ENCODE measurements at places on chromosomes 16 and 17.

- no peak for DNase-seq
Observed at GRCh38 chr17:17077861-17078732, 35.8 kb downstream of the MPRIP start.

DNA sequence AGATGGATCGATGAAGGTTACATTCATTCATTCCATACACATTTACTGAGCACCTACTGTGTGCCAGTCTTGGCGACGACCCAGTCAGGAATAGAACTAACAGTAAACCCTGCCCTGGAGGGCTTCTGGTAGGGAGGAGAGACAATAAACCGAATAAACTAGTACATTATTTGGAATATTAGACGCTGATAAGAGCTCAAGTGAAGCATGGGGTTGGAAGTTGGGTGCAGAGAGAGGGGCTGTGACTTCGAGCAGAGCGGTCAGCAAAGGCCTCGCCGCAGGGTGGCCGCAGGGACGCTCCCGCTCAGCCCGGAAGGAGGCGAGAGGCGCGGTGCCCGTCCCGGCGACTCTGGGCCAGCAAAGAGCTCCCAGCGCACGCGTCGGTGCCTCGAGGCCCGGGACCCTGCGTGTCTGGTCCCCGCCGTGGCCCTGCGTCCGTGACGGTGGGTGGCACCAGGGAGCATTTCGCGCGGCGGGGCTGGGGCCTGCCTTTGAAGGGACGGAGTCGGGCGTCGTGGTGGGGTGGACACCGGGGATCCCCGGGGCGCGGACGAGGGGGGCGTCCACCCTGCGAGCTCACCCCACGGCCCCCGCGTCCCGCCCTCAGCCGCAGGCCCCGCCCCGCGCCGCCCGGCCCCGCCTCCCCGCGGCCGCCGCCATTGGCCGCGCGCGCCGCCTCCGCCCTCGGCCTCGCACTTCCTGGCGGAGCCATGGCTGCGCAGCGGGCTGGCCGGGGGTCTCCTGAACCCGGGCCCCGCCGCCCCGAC lies at the start of gene KLHL36:
Gene KLHL36, plus strand, starts transcription at position 684 of the 767 bp plus-strand sequence. CDS start 2,357 bp downstream, outside the sequence.
- DNase-seq = peak; percentile 62

DNA sequence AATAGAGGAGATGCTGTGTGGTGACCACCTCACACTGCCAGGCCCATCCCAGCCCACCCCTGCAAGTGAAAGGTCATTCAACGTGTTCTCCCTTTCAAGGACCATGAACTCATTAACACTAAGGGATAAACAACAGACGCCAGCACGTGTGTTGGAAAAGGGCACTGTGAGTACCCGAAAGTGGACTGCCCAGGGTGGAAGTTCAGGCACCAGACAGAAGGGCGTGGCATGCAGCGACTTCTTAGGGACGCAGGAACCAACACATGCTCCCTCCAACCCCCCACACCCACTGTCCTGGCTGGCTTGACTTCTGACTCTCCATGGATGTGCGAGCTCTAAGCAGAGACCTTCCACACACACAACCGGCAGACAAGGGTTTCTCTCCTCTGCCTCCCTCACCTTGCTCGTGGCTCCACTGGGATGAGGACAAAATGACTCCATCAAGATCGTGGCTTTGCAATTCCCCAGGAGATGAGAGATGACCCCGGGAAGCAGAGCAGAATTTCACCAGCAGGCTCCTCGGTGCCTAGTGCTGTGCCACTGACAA lies 11.0 kb downstream of the UBALD1 start:
- DNase-seq = no peak

DNA sequence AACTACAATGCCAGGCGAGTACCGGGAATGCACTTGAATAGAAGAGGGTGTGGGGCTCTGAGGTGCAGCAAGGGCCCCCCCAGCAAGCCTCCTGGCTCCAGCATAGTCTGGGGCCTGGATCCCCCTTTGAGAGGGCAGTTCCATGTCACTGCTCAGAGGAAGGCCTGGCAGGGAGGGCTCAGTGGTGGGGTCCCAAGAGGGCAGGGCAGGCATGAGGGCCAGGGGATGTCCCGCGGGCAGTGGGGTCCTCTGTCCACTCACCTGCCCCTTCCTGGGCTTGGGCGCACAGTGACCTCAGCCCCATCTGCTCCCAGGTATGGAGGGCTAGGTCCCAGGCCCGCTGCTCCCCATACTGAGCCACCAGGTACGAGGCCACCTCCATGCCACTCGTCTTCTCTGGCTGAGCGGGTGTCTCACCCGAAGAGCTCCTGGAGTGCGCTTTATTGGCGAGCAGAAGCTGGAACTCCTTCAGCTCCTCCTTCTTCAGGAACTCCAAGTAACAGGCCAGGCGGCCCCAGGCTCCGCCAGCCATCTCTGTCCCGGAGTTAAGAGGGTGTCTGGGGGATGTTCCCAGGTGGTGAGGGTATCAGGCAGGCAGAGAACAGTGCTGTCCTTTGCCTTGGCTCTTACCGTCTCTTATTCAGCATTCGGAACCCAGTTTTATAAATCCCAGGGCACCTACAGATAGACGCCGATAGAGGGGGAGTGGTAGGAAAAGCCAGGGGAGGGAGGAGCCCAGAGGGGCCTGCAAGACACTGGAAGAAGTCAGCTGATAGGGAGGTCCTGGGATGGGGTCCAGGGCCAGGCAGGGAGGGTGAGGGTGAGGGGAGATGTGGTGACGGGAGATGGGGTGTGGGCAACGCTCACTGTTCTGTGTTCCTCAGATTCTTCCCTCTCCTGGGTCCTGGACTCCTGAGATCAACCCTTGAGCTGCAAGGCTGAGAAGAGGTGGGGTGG lies 605 bp downstream of the NLRP1 start:
- no peak for DNase-seq

DNA sequence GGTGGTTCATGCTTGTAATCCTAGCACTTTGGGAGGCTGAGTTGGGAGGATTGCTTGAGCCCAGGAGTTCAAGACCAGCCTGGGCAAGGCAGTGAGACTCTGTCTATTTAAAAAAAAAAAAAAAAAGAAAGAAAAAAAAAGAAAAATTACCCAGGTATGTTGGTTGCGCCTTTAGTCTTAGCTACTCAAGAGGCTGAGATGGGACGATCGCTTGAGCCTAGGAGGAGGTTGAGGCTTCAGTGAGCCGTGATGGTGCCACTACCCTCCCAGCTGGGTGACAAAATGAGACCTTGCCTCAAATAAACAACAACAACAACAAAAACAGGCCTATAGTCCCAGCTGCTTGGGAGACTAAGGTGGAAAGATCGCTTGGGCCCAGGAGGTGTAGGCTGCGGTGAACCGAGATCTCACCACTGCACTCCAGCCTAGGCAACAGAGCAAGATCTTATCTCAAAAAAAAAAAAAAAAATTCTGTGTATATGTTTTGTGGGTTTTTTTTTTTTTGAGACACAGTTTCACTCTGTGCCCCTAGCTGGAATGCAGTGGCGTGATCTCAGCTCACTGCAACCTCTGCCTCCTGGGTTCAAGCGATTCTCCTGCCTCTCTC lies 12.5 kb upstream of the ANKRD40CL start:
- no peak for DNase-seq

- no peak for DNase-seq
Observed at GRCh38 chr16:28104404-28104803, 40.9 kb upstream of the GSG1L start.

- no peak for DNase-seq
Observed at GRCh38 chr16:84568066-84568465, 49.8 kb downstream of the COTL1 start.

Data from BE2C (cell line).